ENCODE measurements at places on chromosomes 6 and 20.
A peak's percentile ranks its signal among the peaks of the same experiment; 100 is the strongest.

DNA sequence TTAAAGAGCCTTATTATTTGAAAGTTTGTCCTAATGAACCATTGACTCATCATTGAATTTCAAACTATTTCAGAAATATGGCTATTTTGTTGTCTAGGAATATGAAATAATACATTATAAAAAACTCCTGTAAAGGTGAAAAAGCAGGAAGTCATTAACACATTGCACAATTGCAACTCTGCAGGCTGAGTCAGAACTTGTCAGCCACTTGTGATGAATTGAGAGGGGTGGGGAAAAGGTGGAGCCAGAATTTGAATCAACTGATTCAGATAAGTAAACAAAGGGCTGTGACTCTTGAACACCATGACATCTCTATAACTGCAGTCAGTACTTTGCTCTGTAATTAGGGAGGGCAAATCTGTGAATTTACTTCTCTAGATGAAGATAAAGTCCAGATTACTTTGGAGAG, 6.0 kb downstream of the C6orf141 start:
- DNase-seq: peak; percentile 45

DNA sequence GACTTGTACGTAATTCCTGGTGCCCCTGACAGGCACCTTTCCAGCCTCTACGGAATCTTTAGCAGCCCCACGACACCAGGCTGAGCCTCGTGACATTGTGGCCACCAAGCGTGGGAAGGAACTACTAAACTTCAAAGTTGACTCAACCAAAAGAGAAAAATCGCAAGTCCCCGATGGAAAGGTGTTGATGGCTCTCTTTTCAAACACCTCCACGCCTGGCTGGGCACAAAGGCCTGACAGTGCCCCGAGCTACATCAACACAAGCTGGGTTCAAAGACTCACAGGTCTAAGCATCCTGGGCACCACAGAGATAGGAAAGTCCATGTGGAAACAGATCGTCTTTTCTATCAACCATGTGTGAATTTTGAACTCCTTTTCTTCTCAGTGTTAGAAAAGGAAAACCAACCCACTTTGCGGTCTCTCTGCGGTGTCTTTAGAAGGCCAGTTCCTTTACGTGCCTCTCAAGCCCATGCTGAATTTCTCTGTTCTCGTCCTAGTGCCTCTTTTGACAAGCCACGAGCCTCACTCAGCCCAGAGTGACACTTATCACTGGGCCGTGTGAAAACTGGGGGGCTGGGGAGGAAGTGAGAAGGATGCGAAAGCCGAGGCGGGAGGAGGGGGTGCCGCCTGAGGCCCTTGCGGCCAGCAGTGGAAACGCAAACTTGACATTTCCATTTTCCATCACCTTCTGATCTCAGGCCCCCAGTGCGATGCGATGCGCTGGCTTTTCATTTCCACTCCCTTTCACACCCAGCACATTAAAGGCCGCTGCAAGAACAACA, 59.4 kb downstream of the GFOD1 start:
- DNase-seq: peak; percentile 54

DNA sequence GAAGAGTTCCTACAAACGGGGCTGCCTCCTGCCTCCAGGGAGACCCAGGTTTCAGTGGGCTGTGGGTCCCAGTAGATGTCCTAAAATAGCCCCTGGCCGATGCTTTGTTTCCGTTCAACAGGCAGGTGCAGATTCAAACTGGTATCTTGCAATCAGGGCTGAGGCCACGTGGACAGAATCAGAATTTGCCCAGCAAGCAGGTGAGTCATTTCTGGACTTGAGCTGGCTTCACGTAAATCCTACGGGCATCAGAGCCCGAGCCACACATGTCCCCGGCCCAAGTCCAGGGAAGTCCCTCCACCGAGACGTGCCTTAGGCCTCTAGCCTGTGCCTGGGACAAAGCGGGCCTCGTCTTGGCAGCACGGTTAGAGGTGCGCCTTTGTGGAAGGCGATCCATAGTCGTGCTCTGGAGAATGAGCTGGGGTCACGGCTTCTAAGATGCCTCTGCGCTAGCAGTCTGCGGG, 101.6 kb upstream of the FRMD1 start:
- DNase-seq: no peak

- no peak for DNase-seq
These were observed 17.5 kb downstream of the KIAA1755 start for GRCh38 chr20:38242848-38243708.

DNA sequence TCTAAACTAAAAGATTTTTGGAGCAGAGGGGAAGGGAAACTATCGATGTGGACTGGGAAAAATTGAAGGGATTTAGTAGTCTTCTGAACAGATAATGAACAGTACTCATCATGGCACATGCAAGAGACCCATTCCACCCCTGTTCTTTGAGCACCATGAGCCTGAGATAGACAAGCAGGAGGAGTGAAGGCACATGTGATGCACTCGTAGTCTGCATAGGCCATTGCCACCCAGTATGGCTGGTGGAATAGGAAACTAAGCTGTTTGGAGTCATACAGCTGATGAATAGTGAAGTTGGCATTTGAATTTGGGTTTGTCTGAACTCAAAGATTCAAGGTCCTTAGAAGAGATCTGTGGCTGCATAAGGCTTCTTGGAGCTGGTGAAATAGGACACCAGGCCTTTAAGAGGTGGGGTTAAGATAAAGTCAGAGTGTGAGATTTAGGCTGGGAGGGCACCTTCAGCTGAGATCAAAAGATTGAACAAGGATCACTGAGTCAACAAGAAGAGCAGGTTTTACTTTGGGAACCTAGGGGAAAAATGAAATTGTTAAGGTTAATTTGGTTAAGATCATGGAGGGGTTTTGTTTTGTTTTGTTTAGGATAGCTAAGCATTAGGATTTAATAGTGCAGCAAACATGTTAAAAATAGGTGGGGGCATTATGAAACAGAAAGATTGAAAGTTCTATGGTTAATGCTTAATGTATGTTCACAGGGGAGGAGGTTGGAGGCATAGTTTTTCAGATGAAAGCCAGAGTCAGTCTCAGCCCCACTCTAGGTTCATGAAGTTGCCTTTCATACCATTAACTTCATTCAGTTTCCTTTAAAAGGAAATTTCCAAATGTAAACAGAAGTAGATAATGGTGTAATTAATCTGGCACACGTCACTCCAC, 148.8 kb downstream of the ARID1B start:
- DNase-seq: no peak

- DNase-seq: no peak
These were observed 19.4 kb downstream of the KCNK5 start for GRCh38 chr6:39209911-39210310.

DNA sequence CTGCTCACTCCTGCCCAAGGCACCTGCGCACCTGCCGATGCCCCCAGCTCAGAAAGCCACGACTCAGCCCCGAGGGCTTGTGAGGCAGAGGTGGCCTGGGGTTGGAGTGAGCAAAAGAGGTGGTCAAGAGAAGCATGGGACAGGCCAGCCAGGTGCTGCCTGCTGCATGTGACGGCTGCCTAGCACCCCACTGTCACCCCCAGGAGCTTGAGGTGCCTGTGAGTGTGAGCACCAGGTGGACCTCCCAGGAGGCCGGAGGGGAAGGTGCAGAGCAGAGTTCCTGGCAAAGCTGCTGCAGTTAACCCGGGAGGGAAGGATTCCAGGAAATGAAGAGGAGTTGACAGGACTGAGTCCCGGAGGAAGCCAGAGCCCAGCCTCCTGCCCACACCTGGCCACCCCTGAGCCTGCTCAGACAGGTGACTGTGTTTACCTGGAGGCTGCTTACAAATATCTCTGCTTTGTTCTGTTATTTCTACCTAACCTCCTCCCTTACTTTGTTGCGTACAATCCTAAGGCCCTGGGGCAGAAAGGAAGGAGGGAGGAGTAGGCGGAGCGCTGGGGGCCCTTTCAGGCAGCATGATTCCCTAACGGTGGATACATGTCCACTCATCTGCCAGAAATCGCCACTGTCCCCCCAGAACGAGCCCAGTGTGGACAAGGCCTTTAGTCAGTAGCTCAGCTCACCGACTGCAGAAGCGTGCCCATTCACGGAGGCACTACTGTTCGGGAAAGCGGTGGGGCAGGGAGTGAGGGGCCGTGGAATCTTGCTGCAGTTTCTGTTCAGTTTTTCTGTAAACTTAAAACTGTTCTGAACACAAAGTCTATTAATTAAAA, 87.5 kb upstream of the MPC1 start:
- DNase-seq: no peak

DNA sequence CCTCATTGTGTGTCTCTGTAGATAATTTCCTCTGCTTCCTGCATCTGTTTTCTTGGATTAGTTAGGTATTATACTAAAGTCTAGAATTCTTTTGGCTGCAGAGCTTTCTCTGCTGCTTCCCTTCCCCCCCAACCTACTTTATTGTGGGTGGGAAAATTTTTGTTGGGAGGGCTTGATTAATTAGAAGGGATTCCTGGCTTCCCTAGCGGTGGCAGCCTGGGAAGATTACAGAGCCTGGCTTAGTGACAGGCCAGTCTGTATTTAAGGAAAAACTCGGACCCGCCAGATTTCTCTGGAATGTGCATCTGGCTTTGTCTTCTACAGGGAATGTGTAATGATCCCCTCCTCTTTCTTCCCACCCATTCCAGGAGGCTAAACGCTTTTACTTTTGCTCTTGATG, 31.2 kb downstream of the SLX4IP start:
- DNase-seq: no peak

DNA sequence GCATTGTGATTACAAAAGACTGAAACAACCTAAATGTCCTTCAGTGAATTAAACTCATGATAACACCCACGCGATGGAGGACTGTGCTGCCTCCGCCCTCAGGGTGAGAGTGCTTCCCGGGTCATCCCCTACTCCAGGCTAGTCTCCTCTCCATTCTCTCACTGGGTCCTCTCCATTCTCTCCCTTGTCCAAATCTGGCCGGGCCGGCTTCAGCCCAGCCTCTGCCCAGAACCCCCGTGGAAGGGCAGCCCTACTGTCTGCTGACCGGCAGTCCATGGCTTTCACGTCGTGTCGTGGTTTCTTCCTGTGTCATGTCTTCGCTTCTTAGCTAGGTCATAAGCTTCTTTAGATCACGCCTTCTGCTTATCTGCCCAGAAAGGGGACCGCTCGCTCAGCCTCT, 74.8 kb downstream of the CDC5L start:
- DNase-seq: no peak

DNA sequence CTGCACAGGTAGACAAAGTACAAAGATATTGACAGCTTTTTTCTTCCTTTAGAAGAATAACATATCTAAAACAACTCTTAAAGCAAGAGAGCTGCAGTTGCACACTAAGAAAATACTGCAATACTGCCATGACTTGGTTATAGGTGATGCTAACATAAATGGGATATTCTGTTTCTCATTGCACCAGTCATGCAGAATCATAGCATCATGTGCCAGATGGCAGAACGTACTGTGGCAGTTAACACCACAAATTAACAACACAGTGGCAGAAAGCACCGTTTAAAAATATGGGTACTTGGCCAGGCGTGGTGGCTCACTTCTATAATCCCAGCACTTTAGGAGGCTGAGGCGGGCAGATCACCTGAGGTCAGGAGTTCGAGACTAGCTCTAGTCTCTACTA, 7.4 kb downstream of the ASXL1 start:
- DNase-seq: no peak

DNA sequence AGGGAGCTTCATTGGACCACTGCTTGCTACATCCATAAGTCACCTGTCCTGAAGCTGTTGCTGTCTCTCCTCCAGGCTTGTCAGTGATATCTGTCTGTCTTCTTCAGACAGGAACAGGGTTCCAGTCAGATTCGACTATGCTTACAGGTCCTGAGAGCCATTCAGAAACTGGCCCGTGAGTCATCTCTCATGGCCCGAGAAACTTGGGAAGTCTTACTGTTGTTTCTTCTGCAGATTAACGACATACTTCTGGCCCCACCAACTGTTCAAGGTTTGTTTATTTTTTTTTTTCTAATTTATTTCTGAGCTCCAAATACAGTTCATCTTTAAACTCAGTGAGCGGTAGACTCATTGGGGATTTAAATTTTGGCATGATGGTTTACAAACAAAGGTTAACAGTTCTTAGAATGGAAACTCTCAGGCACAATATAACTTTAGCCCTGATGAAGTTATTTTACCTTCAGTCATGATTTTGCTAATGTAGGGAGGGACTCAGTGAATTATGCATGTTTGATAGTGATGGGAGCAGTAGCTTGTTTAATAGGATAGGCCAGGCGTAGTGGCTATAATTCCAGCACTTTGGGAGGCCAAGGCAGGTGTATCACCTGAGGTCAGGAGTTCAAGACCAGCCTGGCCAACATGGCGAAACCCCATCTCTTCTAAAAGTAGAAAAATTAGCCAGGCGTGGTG, 24.7 kb downstream of the RALGAPB start:
- no peak for DNase-seq

- no peak for DNase-seq
These were observed 31.4 kb downstream of the SLC35F1 start for GRCh38 chr6:117938311-117938995.

- DNase-seq: peak; percentile 87
These were observed 42.6 kb downstream of the UQCC2 start for GRCh38 chr6:33668914-33669313.

- DNase-seq: no peak
These were observed 14.0 kb upstream of the KCNK15 start for GRCh38 chr20:44731657-44732056.

GRCh38 chr6:140071601-140072062, 697.2 kb upstream of the CITED2 start:
- DNase-seq: no peak

GRCh38 chr20:50866831-50867230, 64.4 kb downstream of the ADNP start:
- no peak for DNase-seq

GRCh38 chr6:165229216-165229615, 80.2 kb downstream of the C6orf118 start:
- no peak for DNase-seq

GRCh38 chr6:93177438-93177837, 241.9 kb downstream of the EPHA7 start:
- DNase-seq: no peak

GRCh38 chr6:148864941-148865340, 118.1 kb downstream of the UST start:
- DNase-seq: no peak

DNA sequence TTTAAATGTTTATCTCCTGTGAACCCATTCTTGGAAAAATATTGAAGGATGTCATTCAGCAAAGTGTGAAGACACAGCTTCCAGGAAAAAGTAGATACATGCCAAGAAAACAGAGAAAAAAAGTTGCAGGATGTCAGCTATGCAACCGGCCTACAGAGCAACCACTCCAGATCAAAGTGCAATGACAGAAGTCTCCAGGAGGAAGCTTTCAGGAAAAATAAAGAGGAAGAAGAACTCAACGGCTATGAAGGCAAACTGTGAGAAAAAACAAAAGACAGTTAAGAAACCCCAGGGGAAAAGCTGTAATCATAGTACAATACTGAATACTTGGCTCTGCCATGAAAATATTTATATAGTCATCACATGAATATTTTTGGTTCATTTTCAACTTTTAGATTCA, 30.6 kb downstream of the REPS1 start:
- no peak for DNase-seq

DNA sequence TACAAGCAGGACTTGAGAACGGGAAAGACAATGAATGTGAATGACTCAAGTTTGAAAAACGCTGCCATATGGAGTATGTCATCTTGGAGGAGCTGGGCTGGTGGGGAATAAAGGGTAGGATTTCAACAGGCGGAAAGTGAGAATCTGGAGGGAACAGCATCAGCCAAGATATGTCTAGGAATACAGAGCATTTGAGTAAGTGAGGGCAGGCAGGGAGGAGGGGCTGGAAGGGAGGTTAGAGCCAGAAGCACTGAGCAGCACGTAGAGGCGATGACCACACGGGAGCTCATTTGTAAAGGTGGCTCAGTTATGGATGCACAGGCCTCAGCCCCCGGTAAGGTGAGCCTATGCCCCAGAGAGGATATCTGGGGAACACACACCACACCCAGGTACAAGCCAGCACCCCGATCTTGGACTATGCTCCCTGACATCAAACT, 115.1 kb downstream of the ZMYND8 start:
- no peak for DNase-seq

All from left colon (tissue), 2 donors.